Stimulated activated CD4-positive, alpha-beta T cell treated with anti-CD3 and anti-CD28 coated beads, Interleukin-1b, Interleukin-23, amount 100 ng/mL, for 4 hours (primary cell): ENCODE measurements at places on chromosomes 12 and 14.

DNA sequence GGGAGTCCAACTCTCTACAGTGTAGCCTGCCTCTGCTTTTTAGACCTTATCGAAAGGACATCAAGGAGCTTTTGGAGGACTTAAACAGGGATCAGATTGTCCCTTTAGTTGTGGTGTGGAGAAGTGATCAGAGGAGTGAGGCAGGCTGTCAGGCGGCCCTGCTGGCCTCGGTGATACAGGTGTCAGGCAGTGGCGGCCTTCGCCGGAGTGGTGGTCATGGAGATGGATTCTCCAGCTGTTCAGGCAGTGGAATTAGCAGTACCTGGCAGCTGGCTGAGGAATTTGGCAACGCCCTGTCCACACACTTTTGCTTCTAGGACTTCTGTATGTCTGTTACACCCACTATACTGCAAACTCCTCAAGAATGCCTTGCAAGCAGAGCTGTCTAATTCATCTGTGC lies 4.2 kb upstream of the CLMN start:
- no peak for DNase-seq

- no peak for DNase-seq
These were observed 2.4 kb upstream of the WIF1 start for GRCh38 chr12:65123435-65124063.

DNA sequence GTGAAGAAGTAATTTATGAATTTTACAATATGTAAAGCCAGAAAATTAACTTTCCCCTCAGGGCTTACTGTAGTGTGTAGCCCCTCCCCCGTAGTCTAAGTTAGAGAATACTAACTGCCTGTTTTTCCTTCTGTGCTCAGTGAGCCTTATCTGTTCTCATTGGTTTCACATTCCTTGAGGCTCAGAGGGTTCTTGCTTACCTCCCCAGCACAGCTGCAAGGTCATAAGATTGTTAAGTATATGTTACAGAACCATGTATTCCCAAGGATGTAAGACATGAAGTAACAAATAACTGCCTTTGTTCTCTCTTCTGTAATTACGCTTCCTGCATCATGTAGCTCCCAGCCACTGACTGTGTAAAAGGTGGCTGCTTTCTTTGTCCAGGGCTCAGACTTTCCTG lies 1351.1 kb downstream of the TMEM121 start:
- no peak for DNase-seq

DNA sequence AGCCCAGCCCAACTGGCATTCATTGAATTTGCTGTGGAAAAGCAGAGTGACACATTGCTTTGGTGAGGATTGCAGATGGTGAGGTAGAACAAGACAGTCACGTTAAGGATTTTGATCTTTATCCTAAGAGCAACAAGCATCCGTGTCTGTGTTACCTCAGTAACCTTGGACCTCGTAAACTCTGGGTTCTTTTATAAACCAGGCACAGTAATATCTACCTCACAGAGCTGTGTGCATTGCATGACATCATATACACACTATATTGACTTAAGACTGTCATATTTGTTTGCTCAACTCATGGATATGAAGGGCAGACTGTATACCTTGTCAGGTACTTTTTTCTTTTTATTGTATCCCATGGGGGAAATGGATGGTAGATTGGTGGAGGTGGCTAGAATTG lies 156.2 kb downstream of the ETV6 start:
- DNase-seq: no peak

GRCh38 chr12:44296624-44297197 lies 460.8 kb downstream of the TMEM117 start:
- no peak for DNase-seq

GRCh38 chr12:130286741-130287440 lies 50.8 kb upstream of the PIWIL1 start:
- DNase-seq: no peak

DNA sequence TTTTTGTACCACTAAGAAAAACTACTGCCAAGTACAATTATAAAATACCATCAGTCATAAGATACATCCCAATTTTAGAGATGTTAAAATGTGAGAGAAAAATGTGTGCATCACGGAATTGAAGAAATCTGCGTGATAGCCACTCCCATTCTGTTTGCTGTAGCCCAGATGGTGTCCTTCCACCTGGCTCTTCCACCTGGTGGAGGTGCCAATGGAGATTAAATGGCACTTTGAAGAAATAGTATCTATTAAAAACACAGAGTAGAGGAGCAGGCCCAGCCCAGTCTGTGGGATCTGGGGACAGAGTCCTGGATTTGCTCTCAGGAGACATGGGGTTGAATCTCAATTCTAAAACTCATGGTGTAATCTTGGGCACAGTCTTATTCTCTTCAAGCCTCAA lies 35.5 kb downstream of the TSPAN11 start:
- DNase-seq: no peak

DNA sequence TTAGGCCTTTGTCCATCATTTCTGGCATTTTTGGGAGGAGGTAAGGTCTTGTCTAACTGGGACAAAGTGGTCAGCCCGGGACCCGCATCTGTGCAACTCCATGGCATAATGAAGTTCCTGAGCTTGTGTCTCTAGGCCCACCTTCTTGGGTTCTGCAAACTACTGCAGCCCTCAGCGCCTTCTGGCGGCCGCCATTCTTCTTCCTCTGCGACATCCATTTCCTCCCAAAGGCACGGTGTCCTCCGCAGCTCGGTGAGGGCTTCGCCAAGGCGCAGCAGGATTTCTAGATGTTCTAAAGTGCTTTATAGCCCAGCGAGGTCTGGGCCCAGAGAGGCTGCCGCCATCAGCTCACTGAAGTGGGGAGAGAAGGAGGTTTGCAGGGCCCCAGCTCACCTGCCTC lies 134.4 kb upstream of the OR4E1 start:
- no peak for DNase-seq

GRCh38 chr14:72104011-72104613 lies 171.9 kb downstream of the RGS6 start:
- peak; percentile 3 for DNase-seq

GRCh38 chr14:58725226-58725625 lies 87.5 kb downstream of the DACT1 start:
- DNase-seq: no peak

DNA sequence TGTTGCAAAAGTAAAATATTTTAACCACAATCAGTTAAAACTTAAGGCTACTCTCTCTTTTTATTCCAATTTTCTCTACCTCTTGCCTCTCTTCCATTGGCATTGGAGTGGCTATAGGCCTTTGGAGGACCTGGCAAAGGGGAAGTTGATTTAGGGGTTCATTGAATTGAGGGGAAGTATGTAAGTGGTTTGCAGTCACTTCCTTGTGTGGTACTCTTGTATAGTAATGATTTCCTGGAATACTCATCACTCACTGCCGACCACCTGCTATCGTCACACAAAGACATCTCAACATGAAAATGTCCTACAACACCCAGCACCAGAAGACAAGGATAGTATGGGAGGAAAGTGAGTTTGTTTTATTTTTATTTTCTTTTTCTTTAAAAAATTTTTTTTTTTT lies 45.7 kb upstream of the CPM start:
- DNase-seq: no peak

GRCh38 chr14:71824816-71825215 lies 107.4 kb upstream of the RGS6 start:
- DNase-seq: no peak

DNA sequence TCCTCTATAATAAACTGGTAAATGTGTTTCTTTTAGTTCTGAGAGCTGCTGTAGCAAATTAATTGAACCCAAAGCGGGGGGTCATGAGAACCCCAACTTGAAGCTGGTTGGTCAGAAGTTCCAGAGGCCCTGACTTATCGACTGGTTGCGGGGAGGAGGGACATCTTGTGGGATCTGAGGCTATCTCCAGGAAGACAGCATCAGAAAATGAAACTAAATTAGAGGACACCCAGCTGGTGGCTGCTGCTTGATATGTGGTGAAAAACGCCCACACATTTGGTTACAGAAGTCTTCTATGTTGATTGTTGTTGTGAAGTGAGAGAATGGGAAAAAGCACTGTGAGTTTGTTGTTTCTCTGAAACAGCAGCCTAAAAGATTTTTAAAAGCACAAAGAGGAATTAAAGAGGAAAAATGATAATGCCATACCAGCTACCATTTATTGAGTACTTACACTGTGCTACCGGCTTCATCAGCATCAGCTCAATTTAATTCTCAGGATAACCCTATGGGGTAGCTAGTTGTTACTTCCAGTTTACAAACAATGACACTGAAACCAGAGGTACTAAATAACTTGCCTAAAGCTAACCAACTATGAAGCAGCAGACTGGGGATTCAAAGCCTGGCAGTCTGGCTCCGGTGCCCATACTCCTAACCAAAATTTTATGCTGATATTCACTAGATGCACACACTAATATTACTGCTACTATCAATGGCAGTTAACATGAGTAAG lies 24.3 kb downstream of the DDX24 start:
- DNase-seq: no peak

- DNase-seq: peak; percentile 55
These were observed 39.4 kb downstream of the SH2B3 start for GRCh38 chr12:111444925-111445725.

GRCh38 chr12:100593490-100593889 lies 20.0 kb downstream of the GAS2L3 start:
- DNase-seq: no peak

GRCh38 chr14:93962701-93963601 lies 13.4 kb downstream of the ASB2 start:
- no peak for DNase-seq

DNA sequence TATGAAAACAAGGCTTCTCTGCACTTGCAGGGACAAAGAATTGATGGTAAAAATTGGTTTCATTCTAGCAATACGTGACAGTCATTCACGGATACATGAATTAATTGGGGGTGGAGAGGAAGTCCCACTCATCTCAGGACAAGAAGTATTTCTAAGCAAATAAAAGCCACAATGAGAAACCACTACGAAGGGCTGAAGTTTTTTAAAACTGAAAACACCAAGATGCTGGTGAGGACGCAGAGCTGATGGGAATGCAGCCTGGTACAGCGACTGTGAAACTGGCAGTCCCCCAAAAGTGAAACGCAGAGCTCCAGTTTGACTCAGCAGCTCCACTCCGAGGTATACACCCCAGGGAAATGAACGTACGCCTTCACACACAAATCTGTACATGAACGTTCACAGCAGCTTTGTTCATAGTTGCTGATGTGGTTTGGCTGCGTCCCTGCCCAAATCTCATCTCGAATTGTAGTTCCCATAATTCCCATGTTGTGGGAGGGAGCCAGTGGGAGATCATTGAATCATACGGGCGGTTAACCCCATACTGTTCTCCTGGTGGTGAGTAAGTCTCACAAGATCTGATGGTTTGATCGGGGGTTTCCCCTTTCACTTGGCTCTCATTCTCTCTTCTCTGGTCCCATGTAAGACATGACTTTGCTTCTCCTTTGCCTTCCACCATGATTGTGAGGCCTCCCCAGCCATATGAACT lies 89.0 kb downstream of the SCARB1 start:
- DNase-seq: peak; percentile 36

DNA sequence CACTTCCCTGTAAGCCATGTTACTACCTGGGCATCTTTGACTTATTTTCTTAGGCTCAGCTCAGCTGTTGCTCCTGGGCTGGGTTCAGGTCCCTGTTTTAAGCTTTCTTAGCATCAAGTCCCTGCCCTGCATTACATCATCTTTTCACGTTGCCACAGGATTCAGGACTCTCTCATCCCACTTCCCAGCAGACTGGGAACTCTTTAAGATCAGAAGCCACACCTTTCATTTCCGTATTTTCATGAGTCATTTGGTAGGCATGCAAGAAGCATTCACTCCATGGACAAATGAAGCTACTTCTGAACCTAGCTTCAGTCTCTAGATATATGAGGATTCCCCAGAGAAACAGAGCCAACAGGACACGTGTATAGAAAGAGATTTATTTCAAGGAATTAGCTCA lies 726.8 kb downstream of the VRK1 start:
- DNase-seq: no peak

- DNase-seq: no peak
These were observed 5.9 kb downstream of the CIPC start for GRCh38 chr14:77103951-77104350.

DNA sequence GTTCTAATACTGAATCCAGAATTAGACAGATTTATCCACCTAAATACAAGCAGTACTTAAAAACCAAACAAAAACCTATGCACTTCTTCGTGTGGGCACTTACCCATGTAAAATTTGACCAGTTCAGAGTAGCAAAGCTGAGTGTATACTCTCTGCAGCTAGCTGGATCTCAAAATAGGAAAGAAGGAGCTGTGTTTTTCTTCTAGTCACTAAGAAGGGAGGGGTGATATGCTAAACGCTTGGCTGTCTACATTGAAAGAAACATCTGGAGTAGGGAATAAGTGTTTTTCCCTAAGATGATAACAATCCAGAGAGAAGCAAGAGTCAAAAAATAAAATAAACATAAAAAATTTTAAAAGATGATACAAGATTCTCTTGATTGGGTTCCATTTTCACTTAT lies 20.0 kb downstream of the RBMS2 start:
- DNase-seq: no peak

GRCh38 chr14:37203423-37203822 lies 5.7 kb downstream of the MIPOL1 start:
- no peak for DNase-seq

GRCh38 chr12:33223956-33224355 lies 215.7 kb downstream of the SYT10 start:
- no peak for DNase-seq

GRCh38 chr12:54404061-54405004 lies 14.7 kb downstream of the ITGA5 start:
- DNase-seq: peak; percentile 56

DNA sequence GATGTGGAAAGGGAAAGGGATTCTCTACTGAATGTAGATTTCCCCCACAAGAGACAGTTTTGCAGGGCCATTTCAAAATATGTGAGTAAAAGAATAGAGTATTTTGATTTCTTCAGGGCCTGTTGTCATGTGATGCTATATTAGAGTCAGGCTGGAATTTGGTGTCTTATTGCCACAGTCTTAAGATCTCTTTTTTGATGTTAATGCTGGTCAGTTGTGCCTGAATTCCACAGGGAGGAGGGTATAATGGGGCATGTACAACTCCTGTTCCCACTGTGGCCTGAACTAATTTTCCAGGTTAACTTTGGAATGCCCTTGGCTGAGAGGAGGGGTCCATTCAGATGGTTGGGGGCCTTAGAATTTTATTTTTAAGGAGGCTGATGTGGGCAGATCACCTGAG lies 111.0 kb upstream of the MAX start:
- DNase-seq: no peak

- no peak for DNase-seq
These were observed 27.8 kb downstream of the CNOT2 start for GRCh38 chr12:70271025-70271424.

DNA sequence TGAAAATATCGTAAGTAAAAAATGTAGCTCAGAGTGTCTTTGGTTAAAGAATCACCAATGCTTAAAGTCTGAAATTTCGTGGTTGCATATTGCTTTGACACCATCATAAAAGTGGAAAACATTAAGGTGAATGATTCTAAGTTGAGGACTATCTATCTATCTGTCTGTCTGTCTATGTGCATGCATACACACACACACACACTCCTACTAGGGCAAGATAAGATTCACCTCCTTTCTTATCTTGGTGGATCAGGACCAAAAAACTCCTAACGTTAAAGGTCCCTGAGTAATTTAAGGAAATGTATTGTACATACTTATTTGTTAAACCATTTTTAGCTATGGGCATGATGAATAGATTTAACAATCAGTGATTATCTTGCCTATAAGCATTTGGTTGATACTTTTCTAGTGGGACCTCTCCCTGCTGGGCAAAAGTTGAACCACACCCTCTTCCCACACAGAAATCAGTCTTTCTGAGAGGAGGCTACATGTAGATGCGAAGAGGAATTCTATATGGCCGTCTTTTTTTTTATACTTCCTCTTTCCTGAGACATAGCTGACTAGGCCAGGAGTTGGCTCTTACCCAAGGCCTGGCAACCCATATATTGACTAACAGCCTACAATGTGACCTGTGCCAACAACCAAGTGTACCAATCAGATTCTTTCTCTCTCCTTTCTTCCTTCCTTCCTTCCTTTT lies 19.3 kb upstream of the LLPH start:
- DNase-seq: no peak
